ENCODE measurements at places on chromosomes 12 and 14.

GRCh38 chr14:79331830-79332229, 879.5 kb downstream of the DIO2 start:
- no peak for DNase-seq

GRCh38 chr14:49959822-49960408, 67.0 kb downstream of the ARF6 start:
- DNase-seq, result no peak

GRCh38 chr12:46442239-46442638, 69.7 kb upstream of the SLC38A2 start:
- DNase-seq, result no peak

DNA sequence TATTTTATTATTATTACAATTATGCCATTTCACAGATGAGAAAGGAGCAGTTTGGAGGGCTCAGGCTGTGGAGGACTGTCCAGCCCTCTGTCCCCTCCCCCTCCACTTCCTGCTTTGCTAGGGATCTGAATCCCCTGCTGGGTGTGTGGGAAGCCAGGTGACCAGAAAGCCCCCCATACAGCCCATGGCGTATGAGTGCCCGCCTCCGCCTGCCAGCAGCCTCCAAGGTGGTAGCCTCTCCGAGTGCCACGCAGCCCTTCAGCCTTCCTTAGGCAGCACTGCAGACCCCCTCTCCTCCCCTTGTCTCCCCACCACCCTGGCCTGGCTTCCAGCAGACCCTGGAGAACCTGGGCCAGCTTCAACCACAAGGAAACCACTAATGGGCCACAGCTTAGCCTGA, 12.6 kb downstream of the DTX1 start:
- no peak for DNase-seq

- no peak for DNase-seq
Observed at GRCh38 chr14:61889914-61890351, 127.7 kb downstream of the SNAPC1 start.

DNA sequence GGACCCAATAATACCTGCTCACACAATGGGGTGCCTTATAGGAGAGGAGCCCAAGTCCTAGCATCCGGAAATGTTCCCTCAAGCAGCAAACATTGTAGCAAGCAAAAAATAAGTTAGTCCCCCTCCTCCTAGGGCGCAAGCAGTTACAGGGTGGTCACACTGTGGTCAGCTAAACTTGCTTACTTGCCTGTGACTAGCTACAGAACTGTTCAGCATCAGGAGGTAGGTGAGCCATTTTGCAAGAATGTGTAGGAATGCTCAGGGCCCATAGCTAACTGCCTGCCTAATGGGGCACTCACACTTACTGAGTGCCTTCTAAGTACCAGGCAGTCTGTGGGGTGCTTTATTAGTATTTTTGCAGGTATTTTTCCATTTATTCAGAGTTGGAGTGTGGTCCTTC, 154.6 kb upstream of the GRIN2B start:
- no peak for DNase-seq

DNA sequence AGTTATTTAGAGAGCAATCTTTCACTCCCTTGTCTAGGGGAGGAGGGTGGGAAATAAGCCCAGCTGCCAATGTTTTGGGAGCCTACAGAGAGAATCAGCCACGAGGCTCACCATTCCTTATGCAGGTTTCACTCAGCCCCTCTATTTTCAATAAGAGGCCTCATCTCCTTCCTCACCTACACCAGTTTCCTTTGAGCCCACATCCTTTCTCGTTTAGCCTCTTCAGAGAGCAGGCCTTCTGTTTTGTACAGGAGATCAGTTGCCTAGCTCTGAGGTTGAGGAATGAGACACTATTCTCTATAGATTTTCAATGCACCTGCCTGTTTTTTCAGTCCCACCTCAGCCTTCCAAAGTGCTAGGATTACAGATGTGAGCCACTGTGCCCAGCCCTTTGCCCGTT, 17.9 kb downstream of the SNAPC1 start:
- no peak for DNase-seq

DNA sequence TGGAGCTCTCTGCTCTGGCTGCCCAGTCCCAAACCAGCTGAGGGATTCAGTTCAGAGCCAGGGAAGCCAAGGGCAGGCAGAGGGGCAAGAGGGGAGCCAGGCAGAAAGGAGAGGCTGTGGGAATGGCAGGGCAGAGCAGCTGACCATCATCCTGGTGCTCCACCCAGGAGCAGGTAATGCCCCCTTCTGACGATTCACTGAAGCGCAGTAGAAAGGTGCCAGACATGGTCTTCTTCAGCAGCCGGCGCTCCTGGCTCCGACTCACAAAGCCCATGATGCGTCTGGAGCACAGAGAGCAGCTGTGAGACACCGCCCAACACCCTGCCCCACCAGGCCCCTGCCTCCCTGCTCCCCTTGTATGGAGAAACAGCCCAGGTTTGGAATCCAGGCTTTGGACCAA, 8.0 kb downstream of the IL23A start:
- no peak for DNase-seq

- DNase-seq, result no peak
Observed at GRCh38 chr14:49641697-49642129, 6.7 kb upstream of the DNAAF2 start.

DNA sequence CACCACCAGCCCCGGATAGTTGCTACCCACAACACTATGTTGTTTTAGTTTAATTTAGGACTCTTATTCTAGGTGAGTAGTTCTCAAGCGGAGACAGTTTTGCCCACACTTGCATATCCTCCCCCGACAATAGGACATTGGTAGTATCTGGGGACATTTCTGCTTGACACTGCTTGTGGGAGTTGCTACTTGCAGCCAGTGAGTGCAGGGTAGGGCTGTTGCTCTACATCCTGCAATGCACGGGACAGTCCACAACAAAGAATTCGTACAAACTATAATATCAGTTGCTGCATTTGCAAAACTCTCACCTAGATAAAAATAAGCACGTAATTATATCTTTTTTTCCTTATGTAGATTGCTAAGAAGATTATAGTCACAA, 111.8 kb upstream of the DNM1L start:
- DNase-seq, result no peak
